Activated CD4-positive, CD25-positive, alpha-beta regulatory T cell (primary cell): ENCODE measurements at places on chromosomes 1 and 21.

- DNase-seq: no peak
These were observed 40.9 kb downstream of the SMYD2 start for GRCh38 chr1:214321705-214322453.

GRCh38 chr21:37435711-37436110, 69.1 kb downstream of the DYRK1A start:
- no peak for DNase-seq

DNA sequence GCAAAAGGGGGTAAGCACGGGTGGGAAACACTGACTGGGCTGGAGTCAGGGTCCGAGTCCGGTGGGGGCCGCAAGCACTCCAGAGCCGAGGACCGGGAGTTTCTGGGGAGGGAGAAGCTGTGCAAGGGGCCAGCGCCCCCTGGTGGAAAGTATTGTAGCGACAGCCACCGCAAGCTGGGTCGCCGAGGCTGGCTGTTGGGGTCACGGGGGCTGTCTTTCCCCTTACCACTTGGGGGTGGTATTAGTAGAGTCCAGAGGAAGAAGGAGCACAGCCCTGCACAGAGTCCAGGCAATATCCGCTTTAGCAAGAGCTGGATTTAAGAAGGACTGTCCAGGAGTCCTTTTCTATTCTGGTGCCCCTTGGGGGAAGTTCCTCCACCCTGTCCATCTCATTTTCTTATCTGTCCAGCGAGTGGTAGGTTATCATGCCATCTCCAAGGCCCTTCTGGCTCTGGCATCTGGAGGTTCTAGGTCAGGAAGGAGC, 17.9 kb upstream of the ETV3 start:
- DNase-seq: peak; percentile 58

GRCh38 chr1:245956225-245956624, 550.9 kb downstream of the SMYD3 start:
- DNase-seq: peak; percentile 33

DNA sequence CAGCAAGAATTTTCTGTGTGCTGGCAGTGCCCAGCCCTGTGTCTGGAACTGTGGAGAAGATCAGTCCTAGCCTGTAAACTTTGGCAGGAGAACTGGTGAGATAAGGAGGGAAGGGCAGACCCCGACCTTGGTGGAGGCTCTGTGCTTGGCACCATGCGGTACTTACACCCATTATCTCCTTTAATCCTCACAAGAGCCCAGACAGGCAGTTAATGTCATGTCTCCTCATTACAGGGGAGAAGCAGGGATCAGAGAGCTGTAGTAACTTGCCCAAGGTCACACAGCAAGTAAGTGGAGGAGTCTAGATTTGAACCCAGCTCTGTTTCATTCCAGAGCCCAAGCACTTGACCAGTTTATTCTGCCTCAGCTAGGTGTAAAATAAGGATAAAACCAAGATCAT, 13.9 kb upstream of the POU3F1 start:
- DNase-seq: no peak

- DNase-seq: no peak
These were observed 10.4 kb downstream of the SLC45A1 start for GRCh38 chr1:8328271-8328670.

- DNase-seq: no peak
These were observed 115.5 kb downstream of the CNIH3 start for GRCh38 chr1:224731633-224732032.

GRCh38 chr1:74681449-74681848, 7.9 kb upstream of the ERICH3 start:
- no peak for DNase-seq

- no peak for DNase-seq
These were observed 96.6 kb upstream of the ERRFI1 start for GRCh38 chr1:8122477-8123407.

DNA sequence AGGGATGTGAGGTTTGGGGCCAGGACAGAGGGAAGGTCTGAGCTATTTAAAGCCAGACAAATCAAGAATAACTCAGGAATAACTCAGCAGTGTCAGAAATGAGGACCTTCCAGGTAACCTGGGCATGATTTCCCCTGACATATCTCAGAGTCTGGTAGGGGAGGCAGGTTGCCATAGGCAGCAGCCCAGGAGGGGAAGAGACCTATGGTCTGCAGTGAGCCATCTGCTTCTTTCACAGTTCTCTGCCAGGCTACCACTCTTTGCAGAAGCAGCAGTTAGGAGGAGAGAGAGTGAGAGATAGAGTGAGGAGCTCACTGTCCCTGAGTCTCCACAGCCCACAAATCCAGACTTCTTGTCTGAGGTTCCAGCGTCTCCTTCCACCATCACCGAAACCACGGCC, 6.3 kb upstream of the VSIG8 start:
- no peak for DNase-seq

GRCh38 chr1:205636732-205637131, 4.9 kb upstream of the ELK4 start:
- DNase-seq: no peak
